ENCODE measurements at places on chromosomes 7 and 10.
A peak's percentile ranks its signal among the peaks of the same experiment; 100 is the strongest.

- no peak for DNase-seq
Measured at GRCh38 chr7:139958599-139959284, 104.0 kb downstream of the PARP12 start.

- DNase-seq = peak; percentile 75
Measured at GRCh38 chr10:35336084-35336831, at the start of gene CCNY. TSS of gene CCNY (plus strand) at chr10:35336509. CDS start at chr10:35337054, 545 bp downstream.

- DNase-seq = no peak
Measured at GRCh38 chr7:131727189-131727588, 170.8 kb upstream of the PODXL start.

DNA sequence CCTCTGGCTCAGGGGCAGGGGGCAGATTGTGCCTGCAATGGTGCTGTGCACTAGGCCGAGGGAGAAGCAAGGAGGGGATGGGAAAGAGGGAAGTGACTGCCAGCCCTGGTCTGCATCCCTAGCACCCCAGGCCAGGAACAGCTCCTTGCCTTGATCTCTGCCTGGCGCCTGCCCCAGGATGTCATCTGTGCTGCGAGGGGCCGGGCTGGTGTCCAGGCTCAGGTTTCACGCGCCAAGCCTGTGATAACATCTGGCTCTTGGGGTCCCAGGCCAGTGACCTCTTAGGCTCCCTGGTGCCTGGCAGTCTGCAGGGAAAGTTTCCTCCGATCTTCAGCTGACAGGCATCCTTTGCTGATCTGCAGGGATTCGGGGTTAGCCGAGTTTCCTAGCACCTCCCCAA is 193.5 kb upstream of the GPR26 start:
- no peak for DNase-seq

DNA sequence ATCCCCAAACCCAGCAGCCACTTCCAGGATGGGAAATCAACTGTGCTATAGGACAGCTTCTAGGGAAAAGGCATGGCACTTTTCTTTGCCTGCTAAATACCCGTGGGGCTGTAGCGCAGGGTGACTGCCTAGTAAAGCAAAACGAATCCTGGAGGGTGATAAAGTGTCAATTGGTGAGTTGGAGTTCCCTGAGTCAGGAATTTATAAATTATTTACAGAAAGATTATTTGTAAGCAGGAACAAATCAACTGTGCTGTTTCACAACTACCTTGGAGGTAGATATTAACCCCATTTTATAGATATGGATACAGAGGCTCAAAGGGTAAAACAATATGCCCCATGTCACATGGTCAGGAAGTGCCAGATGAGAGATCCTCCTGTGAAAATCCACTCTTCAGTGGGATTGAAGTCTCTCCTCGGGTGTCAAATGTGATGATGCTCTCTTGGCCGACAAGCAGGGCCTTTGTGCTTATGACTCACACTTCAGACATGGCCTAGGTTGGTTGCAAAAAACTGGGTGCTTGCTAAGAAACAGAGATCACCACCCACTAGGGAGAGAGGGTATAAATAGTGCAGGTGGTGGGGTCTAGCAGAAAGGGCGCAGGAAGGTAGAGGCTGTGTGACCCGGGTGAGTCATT is 383.2 kb upstream of the ZMIZ1 start:
- DNase-seq = peak; percentile 27

DNA sequence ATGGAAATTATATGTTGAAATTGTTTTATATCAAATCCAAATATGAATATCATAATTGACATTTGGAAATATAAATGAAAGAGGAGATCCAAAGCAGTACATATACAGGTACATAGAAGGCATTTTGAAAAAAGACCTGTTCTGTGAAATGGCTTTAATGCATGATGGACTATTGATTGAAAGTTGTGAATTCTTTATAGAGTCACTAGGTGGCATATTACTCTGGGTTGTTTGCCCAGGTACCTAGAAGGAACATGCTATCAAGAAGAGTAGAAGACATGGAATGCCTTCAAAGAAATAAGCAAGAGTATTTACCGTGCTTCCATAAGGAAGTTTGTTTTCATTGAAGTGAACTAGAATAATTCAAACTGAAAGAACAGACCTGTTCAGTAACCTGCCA is 160.0 kb upstream of the ANK3 start:
- no peak for DNase-seq

GRCh38 chr7:153942036-153942435 is 110.2 kb upstream of the DPP6 start:
- no peak for DNase-seq

DNA sequence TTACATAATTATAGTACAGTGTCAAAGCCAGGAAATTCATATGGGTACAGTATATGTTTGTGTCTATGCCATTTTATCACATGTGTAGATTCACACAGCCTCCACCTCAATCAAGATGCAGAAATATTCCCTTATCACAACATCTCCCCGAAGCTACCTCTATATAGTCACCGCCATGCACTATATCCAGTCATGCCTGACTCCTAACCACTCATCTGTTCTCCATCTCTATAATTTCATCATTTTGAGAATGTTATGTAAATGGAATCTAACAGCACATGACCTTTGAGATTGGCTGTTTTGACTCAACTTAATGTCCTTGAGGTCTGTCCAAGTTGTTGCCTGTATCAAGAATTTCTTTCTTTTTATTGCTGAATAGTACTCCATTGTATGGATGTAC is 22.3 kb upstream of the SLC25A13 start:
- DNase-seq = no peak

DNA sequence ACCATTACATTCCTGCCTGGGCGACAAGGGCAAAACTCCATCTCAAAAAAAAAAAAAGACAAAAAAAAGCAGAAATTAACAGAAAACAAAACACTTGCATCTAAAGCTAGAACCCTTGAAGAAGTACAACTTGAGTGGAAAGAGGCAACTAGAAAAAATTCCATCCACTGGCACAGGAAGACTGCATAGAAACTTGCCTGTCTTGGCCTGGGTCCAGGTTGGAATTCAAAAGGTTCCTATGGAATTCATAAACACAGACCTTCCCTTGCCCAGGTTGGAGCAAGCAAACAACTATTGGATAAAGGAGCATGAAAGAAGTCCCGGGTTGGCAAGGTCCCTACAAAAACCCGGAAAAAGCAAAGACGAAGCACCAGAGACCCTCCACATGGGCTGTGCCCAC is 69.8 kb downstream of the CCDC71L start:
- no peak for DNase-seq

- DNase-seq = no peak
Measured at GRCh38 chr10:107718864-107719263, 554.4 kb upstream of the SORCS1 start.

DNA sequence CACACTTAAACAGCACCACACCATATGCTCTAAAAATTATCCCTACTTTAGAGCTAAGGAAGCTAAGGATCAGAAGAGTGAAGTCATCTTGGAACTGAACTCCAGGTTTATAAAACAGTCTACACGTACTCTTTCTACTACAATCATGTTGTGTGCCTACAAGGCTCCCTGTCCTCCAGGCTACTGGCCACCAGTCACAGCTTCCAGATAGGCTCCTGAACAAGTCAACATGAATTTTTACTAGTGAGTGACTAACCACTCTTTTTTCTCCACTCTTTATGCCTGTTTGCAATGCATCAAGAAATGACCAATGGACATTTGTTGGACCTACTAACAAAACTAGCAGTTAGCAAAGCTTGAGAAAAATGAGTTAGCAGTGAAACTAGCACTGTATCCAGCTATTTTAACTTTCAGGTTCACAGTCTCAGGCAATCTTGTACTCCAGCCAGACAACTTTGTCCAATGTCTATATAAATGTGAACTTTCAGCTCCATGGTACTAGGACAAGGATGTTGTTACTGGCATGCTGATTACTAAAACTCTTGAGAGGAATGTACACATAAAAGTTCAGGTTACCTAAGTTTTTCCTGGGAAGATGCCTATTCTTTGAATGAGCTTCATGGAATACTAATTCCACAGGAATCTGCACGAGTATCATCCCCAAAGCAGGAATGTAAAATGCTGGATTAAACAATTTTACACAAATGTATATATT is 180.0 kb downstream of the BTAF1 start:
- peak; percentile 11 for DNase-seq

GRCh38 chr10:114319406-114320248 is 80.6 kb downstream of the VWA2 start:
- no peak for DNase-seq

GRCh38 chr10:59892697-59893096 is 13.7 kb downstream of the CCDC6 start:
- no peak for DNase-seq

- no peak for DNase-seq
Measured at GRCh38 chr10:132306864-132307751, 642 bp downstream of the STK32C start.

DNA sequence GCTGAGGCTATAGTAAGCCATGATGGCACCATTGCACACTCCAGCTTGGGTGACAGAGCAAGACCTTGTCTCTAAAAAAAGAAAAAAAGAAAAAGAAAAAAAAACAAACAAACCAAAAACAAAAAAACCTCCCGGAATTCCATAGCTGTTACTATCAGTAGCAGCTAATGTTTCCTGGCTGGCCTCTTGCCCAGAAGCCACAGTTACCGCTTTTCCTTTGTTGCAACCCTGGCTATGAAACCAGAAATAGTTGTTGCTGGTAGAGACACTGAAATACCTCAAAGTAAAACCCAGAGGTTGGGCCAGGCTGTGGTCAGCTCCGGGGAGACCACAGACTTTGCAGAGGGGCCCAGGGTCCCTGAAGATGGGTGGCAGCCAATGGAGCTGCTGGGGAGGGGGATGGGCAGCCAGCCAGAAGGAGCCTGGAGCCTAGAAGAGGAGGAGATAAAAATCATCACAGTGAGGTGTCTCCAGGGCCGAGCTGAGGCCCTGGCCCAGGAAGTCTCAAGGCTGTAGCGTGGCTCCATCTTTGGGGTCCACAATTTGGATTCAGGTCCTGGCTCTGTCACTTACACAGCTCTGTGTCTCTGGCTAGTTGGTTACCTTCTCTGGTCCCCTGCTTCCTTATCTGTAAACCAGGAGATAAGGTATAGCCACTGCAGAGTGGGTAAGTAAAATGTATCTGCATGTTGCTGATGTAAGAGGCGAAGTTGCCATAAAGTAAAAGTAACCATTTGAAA is 3.4 kb upstream of the CHST12 start:
- DNase-seq = peak; percentile 94

DNA sequence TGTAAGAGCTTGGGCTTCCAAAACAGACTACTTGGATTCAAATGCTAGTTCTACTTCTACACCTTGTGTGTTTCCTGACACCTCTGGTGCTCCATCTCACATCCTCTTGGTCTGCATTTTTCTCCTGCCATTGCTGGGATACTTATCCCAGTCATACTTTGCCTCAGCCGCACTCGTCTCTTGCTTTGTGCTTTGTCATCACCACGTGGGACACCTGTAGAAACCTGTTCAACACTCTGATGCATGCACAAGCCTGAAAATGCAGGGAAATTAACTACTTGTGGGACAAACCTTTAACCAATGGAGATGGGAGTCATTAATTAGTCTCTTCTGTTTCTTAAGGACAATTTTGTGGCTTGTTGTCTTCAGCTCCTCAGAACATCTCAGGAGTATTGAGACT is 94.2 kb upstream of the PHYHIPL start:
- no peak for DNase-seq

- DNase-seq = no peak
Measured at GRCh38 chr10:62617652-62618051, 186.9 kb upstream of the ADO start.

- DNase-seq = no peak
Measured at GRCh38 chr7:158272509-158273137, 315.0 kb downstream of the PTPRN2 start.

DNA sequence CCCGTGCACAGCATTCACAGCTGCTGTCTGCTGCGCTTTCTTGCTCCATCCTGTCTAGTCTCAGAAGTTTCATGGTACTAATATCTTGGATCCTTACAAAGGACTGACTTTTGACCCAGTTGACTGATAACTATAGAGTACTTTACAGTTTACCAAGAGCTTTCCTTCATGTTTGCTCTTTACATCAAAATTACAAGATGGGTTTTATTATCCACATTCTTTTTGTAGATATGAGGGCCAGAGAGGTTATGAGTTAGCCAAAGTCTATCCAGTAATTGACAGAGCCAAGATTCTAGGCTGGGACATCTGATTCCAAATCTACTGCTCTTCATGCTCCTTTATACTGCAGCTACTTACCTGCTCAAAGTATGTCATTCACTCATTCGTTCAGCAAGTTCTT is 218.2 kb downstream of the AUTS2 start:
- no peak for DNase-seq

DNA sequence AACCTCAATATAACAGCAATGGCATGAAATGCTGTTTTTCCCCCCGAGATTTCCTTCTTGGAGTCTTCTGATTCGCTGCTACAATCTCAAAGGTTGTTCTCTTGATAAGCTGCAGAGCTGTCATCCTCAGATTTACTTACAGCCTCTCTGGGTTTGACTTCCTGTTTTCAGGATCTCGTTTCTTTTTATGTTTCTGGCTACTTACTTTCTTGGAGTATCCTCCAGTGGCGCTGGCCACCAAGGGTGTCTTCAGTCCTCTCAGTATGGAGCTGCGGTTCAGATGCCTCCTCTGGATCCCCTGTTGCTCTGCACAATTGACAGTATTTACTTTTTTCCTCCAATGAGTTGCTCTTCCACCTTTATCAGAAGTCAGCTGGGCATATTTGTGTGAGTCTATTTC is 152.0 kb upstream of the TMEM72 start:
- DNase-seq = no peak

DNA sequence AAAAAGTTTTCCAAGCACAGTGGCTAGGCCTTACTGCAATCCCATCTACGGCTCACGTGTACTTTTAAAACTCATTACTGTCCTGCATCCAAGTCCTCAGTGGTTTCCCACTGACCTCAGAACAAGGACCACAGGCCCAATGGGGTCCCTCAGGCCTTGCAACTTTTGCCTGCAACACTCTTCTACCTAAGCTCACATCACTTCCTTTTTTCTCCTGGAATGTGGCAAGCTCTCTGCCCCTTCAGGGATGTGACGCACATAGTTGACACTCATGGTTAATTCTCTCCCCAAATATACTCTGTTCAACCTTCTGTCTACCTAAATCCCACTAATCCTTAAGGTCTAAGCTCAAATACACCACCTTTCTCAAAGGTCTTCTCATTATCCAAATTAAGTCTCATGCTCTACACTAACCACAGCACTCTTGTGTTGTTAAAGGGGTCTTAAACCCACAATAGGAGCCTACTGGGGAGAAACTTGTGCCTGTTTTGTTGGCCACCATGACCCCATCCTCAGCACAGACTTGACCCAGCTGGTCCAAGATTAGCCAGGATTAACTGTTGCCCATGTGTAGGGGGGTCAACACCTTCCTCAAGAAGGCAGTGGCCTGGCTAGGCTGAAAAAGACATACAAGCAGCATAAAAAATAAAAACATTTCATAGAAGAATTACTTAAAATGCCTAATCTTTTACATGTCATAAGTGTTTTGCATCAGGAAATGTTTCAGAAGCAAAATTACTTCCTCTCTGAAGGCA is 15.2 kb downstream of the HNRNPF start:
- DNase-seq = no peak

GRCh38 chr10:31087011-31087410 is 55.3 kb upstream of the ZNF438 start:
- no peak for DNase-seq

GRCh38 chr10:28248092-28248491 is 54.8 kb downstream of the MPP7 start:
- DNase-seq = peak; percentile 5

Measured in EL (cell line).